ENCODE measurements at places on chromosomes 7 and 10. TPM values are rescaled to one million over a fixed set of nuclear protein-coding genes. Genes with fewer than 3 reads are reported as not detected.

The SLC26A3 gene
- total RNA-seq, result not detected

The RSU1 gene
- 81.7 TPM for total RNA-seq

The DPP6 gene
- total RNA-seq, result 0.35 TPM

The SPDYE11 gene
- not detected for total RNA-seq

The CYP26C1 gene
- not detected for total RNA-seq

The PKD2L1 gene
- total RNA-seq, result not detected

The PPP1R9A gene
- 0.51 TPM for total RNA-seq

The PDE6C gene
- total RNA-seq, result not detected

The AGMO gene
- 0.26 TPM for total RNA-seq

The TRIM50 gene
- not detected for total RNA-seq

The PDK4 gene
- total RNA-seq, result 11.6 TPM

The LYZL2 gene
- total RNA-seq, result not detected

The GPR26 gene
- total RNA-seq, result not detected

The GCK gene
- total RNA-seq, result 1.9 TPM

The CLDN3 gene
- not detected for total RNA-seq

The CPEB3 gene
- 0.82 TPM for total RNA-seq

The ABCB1 gene
- not detected for total RNA-seq

The C10orf53 gene
- total RNA-seq, result not detected

The EN2 gene
- total RNA-seq, result under 0.01 TPM

The OR2A7 gene
- 0.17 TPM for total RNA-seq

The SMNDC1 gene
- total RNA-seq, result 3.3 TPM

The NEUROD6 gene
- total RNA-seq, result not detected

The MKI67 gene
- 0.58 TPM for total RNA-seq

The CUTC gene
- 17.5 TPM for total RNA-seq

The TFR2 gene
- total RNA-seq, result not detected

The CYP2C9 gene
- total RNA-seq, result not detected

The CADPS2 gene
- total RNA-seq, result 14.2 TPM

The DOCK4 gene
- 7.1 TPM for total RNA-seq

The PRRT4 gene
- 3.5 TPM for total RNA-seq

The NKX1-2 gene
- not detected for total RNA-seq

The AGBL3 gene
- 0.58 TPM for total RNA-seq

The BHLHA15 gene
- total RNA-seq, result 0.26 TPM

The HTRA1 gene
- total RNA-seq, result 523 TPM

The SFRP4 gene
- 2.6 TPM for total RNA-seq

The VSTM2A gene
- not detected for total RNA-seq

The MYOF gene
- total RNA-seq, result 119 TPM

The ZNF117 gene
- total RNA-seq, result 3.0 TPM

The TUBB8 gene
- total RNA-seq, result not detected

The MARCHF5 gene
- total RNA-seq, result 15.2 TPM

The PRSS37 gene
- not detected for total RNA-seq

The CRYGN gene
- total RNA-seq, result under 0.01 TPM

The CALHM1 gene
- total RNA-seq, result not detected

The BTBD16 gene
- total RNA-seq, result not detected

The DDC gene
- total RNA-seq, result not detected

The MYH16 gene
- not detected for total RNA-seq

The CLDN15 gene
- 5.3 TPM for total RNA-seq

Measured in pericardium fibroblast (primary cell).